ENCODE measurements at places on chromosomes 13 and 19.

- no peak for DNase-seq
Measured at GRCh38 chr19:39106194-39106593, 19.4 kb upstream of the PAK4 start.

DNA sequence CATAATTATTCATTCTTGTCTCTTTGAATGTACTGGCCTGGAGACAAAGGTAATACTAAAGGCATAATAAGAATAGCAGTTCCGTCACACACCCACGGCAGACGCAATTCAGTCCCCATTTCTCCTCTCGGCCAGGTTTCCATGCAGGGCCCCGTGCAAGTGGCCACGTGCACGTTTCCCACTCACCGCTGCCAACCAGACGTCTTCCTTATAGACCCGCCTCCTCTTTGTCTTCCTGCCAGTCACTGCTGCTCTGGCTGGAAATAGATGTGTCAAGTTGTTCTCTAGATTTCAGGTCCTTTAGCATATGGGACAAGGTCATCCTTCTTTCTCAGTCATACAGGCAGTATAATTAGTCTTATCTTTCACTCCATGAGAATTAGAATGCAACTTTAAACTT lies 204.3 kb downstream of the SUCLA2 start:
- DNase-seq, result no peak

DNA sequence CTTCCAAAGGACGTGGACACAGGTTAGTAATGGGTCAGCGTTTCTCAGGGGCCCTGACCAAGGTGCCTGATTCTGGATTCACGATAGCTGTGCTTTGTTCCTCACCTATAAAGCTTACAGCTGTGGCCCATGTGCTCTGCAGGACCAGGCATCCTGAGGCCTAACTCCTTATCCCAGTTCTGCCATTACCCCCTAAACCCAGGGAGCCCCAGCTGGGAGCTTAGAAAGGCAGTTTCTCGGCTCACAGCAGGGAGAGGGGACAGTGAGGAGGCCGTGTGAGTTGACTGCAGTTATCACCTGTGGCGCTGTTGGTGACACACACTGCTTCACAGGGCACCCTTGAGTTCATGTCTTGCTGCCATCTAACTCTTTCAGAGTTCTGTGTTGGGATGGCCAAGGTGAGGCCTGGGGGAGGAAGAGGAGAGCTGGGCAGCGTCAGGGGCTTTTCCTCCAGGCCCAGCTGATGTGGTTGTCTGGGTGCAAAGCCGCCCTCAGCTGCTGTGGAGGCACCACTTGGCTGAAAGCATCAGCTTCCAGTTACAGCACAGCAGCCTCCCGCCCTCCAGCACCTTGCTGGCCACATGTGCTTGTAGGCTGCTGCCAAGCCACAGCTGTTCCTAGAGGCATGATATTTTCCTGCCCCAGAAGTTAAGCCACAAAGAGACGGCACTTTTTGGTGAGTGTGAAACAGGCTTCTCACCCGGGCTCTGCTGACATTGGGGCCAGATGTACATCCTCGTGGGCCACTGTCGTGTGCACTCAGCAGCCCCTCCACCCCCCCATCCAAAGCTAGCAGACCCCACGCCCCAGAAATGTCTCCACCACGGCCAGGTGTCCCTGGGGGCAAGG lies 99.6 kb upstream of the MCF2L start:
- DNase-seq, result no peak

DNA sequence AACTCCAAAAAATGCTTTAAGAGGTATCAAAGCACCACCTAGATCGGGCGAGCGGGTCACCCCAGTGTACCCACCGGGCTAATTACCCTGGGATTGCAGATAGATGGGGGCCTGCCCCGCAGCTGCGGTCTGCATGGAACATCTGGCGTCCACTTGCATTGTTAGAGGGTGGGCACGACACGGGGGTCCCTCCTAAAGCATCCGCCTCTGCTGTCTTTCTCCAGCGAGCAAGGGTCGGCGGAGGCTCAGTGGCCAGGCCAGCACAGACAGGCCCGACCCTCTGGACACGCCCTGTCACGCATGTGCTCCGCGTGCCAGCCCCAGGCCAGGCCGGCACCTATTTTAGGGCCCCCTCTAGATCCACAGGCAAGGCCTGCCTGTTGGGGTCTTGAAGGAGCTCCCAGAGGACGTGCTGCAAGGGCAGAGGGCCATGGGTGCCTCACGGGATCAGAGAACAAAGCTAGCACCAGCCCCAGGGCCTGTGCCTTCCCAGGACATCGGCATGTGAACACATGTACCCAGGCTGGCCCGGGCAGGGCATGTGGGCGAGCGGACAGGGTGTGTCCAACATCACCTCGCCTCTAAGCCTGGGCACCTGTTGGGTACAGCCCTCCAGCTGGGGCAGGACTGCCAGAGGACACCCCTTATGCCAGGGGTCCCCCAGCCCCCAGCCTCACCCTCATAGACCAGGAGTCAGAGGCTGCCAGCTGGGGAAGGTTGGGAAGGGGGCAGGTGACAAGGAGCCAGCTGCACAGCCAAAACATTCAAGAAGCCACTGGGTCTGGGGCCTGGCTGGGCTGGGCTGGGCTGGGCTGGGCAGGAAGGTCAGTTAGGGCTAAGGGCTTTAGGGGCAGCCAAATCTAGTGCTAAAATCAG lies 35.6 kb upstream of the NANOS3 start:
- DNase-seq, result no peak

- DNase-seq, result no peak
Measured at GRCh38 chr13:54356209-54356608, 1327.6 kb downstream of the OLFM4 start.

GRCh38 chr19:50258918-50259372 lies 55.5 kb downstream of the MYH14 start:
- DNase-seq, result no peak

DNA sequence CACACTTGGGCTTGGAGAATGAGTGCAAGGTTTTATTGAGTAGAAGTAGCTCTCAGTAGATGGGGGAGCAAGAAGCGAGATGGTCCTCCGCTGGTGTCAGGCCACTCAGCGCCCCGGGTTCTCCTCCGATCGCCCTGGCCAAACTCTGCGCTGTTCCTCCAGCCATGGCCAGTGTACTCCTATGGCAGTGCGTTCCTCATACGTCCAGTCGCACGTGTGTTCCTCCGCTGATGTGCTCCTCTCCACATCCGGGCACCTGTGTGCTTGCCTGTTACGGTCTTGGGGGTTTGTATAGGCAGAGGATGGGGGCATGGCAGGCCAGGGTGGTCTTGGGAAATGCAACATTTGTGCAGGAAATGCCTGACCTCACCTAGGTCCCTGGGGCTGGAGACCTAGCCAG lies 1899.4 kb downstream of the PCDH9 start:
- no peak for DNase-seq

- no peak for DNase-seq
Measured at GRCh38 chr13:98873377-98874028, 104.4 kb downstream of the DOCK9 start.

GRCh38 chr19:46173886-46174480 lies 25.9 kb downstream of the IGFL2 start:
- no peak for DNase-seq

GRCh38 chr19:13883516-13884064 lies 6.7 kb downstream of the NANOS3 start:
- DNase-seq, result no peak

GRCh38 chr19:33333151-33333550 lies 30.8 kb upstream of the CEBPA start:
- no peak for DNase-seq

- DNase-seq, result no peak
Measured at GRCh38 chr13:45142440-45143345, 22.4 kb downstream of the GTF2F2 start.

DNA sequence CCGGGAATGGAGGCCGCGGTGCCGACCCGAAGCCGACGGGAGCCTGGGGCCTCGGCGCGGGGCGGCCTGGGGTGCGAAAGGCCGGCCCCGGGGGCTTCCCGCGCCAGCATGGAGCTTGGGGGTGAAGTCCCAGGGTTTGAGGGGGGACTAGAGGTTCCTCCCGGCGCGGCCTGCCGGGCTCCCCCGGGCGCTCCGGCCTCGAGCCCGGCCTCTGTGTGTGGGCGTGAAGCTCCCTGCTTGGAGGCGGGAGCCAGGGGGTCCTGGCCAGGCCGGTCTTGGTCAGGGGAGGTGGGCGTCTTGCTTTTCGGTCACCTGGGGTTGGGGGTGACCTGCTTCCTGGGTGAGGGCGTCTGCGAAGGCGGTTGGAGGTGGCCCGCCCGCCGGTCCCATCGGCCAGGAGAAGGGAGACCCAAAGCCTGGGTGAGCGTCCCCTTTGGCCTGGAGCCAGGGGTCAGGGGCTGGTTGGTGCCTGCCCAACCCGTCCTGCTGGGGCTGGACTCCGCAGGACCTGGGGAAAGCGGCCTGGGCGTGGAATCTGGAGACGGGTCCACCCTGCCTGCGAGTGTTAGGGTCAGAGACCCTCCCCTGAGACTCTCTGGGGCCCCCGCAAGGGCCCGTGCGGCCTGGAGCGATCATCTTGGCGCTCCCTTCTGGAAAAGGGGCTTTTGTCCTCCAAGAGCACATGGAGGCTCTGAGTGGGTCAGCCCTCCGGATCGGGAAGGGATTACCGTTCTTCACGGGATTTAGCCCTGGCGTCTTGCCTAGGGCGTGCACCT lies 535 bp downstream of the BSG start:
- no peak for DNase-seq

- no peak for DNase-seq
Measured at GRCh38 chr13:41909506-41909905, 51.4 kb downstream of the VWA8 start.

GRCh38 chr19:7088999-7089398 lies 19.5 kb downstream of the ZNF557 start:
- DNase-seq, result no peak

GRCh38 chr13:30163441-30163840 lies 143.9 kb downstream of the KATNAL1 start:
- no peak for DNase-seq

- DNase-seq, result no peak
Measured at GRCh38 chr19:5035793-5036697, 67.1 kb downstream of the KDM4B start.

DNA sequence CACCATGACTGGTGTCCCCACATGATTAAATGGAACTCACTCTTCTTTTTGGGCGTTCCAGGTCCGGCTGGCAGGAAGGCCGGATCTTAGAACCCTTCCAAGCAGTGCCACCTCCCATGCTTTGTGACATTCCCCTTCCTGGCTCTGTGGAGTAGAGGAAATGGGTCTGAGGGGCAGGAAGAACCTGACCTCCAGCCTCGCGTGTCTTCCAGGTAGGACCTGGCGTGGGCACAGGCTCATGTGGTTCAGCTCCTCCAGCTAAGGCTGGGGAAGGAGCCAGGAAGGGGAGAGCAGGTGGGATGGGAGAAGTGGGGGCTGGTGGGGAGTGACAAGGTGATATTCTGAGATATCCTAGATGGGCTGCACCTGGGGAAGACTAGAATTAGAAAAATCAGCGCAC lies 2.1 kb downstream of the TMEM255B start:
- DNase-seq, result no peak

- no peak for DNase-seq
Measured at GRCh38 chr19:8116437-8117293, 32.7 kb downstream of the FBN3 start.

GRCh38 chr13:45847554-45848224 lies 3.9 kb downstream of the SIAH3 start:
- DNase-seq, result peak; percentile 19

All from activated T-cell treated with anti-CD3 and anti-CD28 coated beads for 1 hour (primary cell).